HepG2 (cell line): ENCODE measurements at places on chromosomes 12 and 14. TPM values are rescaled to one million over a fixed set of nuclear protein-coding genes. Genes with fewer than 3 reads are reported as not detected.
A peak's percentile ranks its signal among the peaks of the same experiment; 100 is the strongest.

GRCh38 chr12:14803011-14803829 is at the start of the genes C12orf60 and WBP11:
Gene C12orf60, plus strand, starts transcription at chr12:14803670. Its CDS starts 19,266 bp downstream, at chr12:14822936.
Gene WBP11, minus strand, starts transcription at chr12:14803478. Its CDS starts 2,095 bp downstream, at chr12:14801383.
- peak within 1 kb of the TSS; percentile 96 for H3K4me3 ChIP-seq
- H3K27ac ChIP-seq = peak within 1 kb of the TSS; percentile 83
- H3K27me3 ChIP-seq = no peaks in the 10 kb centered on the region; the same call in 2 of the 3 replicates
- peaks cover 18% of the 10 kb centered on the region; the same call in 2 of the 3 replicates for H3K36me3 ChIP-seq
- H3K4me1 ChIP-seq = peaks cover 33% of the 10 kb centered on the region
- DNase-seq = peak; percentile 99

DNA sequence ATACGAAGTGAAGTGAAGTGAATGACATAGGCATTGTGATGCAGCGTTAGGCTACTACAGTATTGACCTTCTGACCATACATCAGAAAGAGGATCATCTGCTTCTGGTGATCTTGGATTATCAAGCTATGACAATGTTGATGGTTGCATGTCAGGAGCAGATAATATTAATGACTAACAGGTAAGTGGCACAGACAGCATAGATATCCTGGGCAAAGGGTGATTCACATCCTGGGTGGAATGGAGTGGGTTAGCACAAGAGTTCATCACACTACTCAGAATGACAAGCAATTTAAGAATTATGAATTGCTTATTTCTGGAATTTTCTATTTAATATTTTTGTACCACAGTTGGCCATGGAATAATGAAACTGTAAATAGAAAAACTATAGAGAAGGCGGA is 397.9 kb upstream of the ATP2B1 start:
- no peaks in the 10 kb centered on the region for H3K4me1 ChIP-seq
- H3K36me3 ChIP-seq = no peaks in the 10 kb centered on the region
- no peak overlapping the region for H3K27ac ChIP-seq
- no peak for DNase-seq
- no peak overlapping the region for H3K4me3 ChIP-seq

DNA sequence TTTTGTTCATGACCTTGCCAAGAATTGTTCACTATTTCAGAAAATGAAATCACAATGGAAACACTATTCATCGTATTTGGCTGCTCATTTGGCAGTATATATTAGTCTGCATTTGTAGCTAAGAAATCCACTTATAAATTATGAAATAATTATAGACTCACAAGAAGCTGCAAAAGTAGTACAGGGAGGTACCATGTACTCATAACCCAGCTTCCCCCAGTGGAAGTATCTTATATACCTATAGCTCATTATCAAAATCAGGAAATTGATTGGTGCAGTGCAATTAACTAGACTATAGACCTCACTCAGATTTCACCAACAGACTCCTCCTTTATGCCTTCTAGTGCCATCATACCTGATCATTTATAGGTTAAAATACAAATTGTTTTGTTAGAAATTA is 178.8 kb upstream of the VASH1 start:
- H3K4me3 ChIP-seq = no peak overlapping the region
- no peak for DNase-seq
- H3K27ac ChIP-seq = no peak overlapping the region
- H3K27me3 ChIP-seq = peaks cover 16% of the 10 kb centered on the region; the same call in 2 of the 3 replicates
- no peaks in the 10 kb centered on the region for H3K36me3 ChIP-seq

- no peaks in the 10 kb centered on the region for H3K36me3 ChIP-seq
- DNase-seq = no peak
- no peak within 1 kb of the TSS for H3K27ac ChIP-seq
- 0 out of 2 replicates have a peak, but pooled peaks cover 15% of the 10 kb centered on the region for H3K4me1 ChIP-seq
- no peak within 1 kb of the TSS for H3K4me3 ChIP-seq
- H3K27me3 ChIP-seq = peaks cover 1% of the 10 kb centered on the region
Measured at GRCh38 chr12:84912198-84913128, at the start of gene SLC6A15. Gene SLC6A15, minus strand, starts transcription at chr12:84912799. Its CDS starts 20,679 bp downstream, at chr12:84892120.

DNA sequence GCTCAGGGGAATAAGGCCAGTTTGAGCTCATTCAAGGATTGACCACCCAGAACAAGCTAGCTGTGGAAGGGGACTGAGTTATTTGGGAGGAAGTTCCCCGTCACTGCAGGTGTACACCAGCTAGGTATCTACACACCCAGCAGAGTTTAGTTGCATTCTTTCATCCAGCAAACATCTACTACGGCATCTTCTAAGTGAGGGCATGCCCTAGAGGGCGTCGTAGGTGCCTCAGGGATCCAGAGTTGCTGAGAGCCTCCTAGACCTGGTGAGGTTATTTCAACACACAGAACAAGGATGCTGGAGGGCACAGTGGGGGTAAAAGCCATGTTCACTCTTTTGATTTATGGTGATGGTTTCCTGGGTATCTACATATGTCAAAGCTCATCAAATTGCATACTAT is 149.6 kb downstream of the KSR2 start:
- no peak for DNase-seq
- H3K27me3 ChIP-seq = no peaks in the 10 kb centered on the region
- H3K36me3 ChIP-seq = no peaks in the 10 kb centered on the region
- no peak overlapping the region for H3K4me3 ChIP-seq
- no peak overlapping the region for H3K27ac ChIP-seq

DNA sequence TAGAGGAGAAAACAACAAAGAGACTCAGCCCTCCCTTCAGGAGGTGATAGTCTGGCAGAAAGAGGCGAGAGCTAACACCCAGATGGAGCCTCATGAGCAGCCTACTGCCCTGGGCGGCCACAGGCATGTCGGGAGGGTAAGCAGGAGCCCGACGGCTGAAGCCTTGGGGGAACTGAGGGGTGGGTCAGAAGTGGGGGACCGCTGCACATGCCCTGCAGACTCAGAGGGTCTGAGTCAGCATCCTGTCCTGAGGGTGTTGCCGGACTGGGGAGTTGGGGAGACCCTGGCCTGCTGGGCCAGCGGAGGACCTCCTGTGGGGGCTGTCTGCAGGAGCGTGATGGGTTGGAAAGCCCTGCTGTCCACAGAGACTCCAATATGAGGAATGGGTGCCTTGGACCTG is 15.9 kb upstream of the INF2 start:
- peaks cover 29% of the 10 kb centered on the region for H3K4me1 ChIP-seq
- DNase-seq = no peak
- H3K36me3 ChIP-seq = no peaks in the 10 kb centered on the region
- H3K27me3 ChIP-seq = no peaks in the 10 kb centered on the region
- H3K27ac ChIP-seq = no peak overlapping the region

The FIGNL2 gene
- 0.76 and 1.00 TPM in 2 replicates for total RNA-seq

DNA sequence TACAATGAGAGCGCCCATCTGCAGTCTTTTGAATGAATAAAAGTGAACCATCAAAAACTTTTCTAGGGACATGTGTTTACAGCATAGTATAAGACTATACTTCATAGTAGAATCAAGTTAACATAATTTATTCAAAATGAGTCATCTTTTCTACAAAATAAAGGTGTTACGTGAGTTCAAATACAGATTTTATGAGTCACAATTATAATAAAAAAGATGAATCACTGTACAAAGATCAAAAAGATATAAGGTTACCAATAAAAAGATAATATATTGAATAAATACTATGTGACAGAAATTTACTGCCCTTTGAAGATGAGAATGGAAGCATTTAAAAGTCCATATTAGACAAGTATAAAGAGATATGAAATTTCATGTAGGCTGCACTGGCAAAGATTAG is 2.8 kb downstream of the MBIP start:
- H3K4me3 ChIP-seq = no peak overlapping the region
- H3K27me3 ChIP-seq = no peaks in the 10 kb centered on the region
- H3K36me3 ChIP-seq = peaks cover 4% of the 10 kb centered on the region
- peaks cover 24% of the 10 kb centered on the region for H3K4me1 ChIP-seq
- no peak overlapping the region for H3K27ac ChIP-seq
- DNase-seq = no peak

GRCh38 chr14:97273540-97273939 is 476.4 kb downstream of the VRK1 start:
- DNase-seq = no peak
- no peak overlapping the region for H3K27ac ChIP-seq
- no peaks in the 10 kb centered on the region for H3K36me3 ChIP-seq
- H3K4me1 ChIP-seq = no peaks in the 10 kb centered on the region

DNA sequence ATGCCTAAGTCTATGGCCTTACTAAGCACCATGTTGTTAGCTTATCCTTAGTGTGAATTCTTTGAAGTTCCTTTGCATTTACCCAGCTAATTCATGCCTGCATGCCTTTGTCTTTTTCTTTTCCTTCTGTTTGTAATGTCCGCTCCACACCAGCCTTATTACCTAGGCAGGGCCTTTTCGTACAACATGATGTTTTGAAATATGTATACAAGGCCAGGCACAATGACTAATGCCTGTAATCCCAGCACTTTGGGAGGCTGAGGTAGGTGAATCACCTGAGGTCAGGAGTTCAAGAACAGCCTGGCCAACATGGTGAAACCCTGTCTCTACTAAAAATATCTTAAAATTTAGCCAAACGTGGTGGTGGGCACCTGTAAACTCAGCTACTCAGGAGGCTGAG is 1636.5 kb upstream of the SEL1L start:
- no peaks in the 10 kb centered on the region for H3K27me3 ChIP-seq
- no peak overlapping the region for H3K27ac ChIP-seq
- no peak for DNase-seq

DNA sequence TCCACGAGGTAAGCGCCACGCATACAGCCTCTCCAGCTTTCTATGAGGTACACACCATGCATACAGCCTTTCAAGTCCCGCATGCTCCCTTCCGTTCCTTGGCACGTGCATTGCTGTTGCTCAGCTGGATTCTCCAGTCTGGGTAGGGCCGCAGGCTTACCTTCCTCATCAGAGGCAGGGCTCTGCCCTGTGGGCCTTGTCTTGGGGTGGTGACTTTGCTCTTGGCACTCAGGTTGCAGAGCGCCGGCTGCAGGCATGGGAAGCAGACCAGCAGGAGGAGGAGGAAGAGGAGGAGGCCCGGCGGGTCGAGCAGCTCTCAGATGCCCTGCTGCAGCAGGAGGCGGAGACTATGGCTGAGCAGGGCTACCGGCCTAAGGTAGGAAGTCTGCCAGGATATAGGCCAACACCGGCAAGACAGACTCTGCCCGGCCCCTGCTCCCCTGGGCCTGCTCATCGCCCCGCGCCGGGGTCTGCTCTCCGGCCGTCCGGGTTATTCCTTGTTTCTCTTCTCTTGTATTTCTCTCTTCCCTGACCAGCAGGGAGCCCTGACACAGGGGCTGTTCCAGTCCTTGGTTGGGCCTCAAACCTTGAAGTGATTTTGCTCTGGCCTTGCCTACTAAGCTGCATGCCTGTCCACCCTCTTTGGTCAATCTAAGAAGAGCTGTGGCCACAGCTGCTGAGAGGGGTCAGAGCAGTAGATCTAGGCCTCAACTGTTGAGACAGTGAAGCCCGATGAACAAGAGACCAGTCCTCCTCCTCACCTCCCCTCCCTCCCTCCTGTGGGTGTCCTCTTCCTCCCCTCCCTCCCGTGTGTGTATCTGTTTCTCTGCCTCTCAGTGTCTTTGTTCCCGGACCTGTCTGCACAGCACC is 15.3 kb downstream of the TCHP start:
- H3K4me1 ChIP-seq = peaks cover 5% of the 10 kb centered on the region
- no peak overlapping the region for H3K27ac ChIP-seq
- peaks cover 22% of the 10 kb centered on the region for H3K36me3 ChIP-seq
- no peak for DNase-seq
- H3K4me3 ChIP-seq = no peak overlapping the region

DNA sequence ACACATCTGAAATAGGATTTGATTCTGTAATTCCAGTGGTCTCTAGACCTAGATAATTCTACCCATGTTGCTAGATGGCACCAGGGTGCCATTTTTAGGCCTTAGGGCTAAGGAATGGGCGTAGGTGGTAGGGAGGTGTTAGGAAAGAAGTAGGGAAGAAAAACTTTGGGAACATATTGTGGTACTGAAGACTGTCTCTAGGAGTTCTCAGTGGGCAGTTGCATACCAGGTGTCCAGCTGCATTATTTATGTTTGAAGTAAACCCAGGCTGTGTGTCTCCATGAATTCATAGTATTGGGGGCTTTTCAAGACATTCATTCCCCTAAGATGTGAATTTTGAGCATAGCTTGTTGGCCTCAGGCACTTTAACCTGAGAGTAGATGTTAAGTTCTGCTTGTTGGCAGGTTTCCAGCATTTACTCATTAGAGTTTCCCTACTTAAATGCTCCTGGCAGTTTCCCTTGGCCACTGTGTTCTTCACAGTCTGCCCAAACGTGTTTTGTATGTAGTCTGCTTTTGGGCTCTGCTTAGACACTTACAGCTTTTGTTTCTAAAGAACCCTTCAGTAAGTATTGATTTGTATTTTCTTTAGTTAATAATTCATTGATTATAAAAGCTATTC is 31.5 kb upstream of the CCT2 start:
- peak; percentile 11 for DNase-seq
- H3K4me3 ChIP-seq = no peak overlapping the region
- H3K27ac ChIP-seq = peak overlapping the region; percentile 7
- no peaks in the 10 kb centered on the region for H3K36me3 ChIP-seq
- H3K27me3 ChIP-seq = no peaks in the 10 kb centered on the region
- peaks cover 46% of the 10 kb centered on the region for H3K4me1 ChIP-seq

DNA sequence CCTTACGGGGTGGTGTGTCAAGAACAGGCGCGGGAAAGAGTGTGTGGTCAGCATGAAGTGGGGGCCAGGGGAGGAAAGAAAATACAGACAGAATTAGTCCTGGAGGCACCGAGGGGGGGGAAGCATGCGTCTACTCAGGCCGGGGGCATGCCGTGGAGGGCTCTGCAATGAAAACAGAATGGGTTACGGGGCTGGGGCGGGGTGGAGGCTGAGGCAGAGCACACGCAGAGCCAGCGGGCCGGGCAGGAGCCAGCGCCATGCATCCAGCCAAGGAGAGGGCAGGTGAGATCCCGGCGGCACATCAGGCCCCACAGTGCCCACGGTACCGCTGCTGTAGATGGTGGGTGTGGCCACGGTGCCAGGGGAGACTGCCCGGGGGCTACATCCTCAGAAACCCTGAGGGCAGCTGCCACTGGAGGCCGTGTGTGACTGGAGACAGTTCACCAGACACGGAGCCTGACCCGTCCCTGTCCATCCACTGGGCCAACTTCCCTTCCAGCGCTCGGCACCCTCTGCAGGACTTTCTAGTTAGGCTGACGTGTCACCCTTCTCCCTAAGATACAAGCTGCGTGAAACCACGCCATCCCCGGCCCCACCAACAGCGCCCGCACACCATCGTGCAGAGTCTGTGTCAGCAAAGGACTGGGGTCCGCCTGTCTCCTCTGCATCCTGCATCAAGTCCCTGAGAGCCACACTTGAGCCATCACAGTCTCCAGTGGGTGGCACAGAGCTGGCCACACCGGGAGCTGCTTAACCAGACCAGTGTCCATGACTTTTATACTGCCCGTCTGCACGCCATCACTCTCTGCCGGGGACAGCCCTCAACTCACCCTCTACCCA is 87.4 kb downstream of the PIWIL1 start:
- H3K36me3 ChIP-seq = no peaks in the 10 kb centered on the region
- no peak for DNase-seq
- no peak overlapping the region for H3K4me3 ChIP-seq
- peaks cover 6% of the 10 kb centered on the region for H3K27me3 ChIP-seq
- H3K4me1 ChIP-seq = no peaks in the 10 kb centered on the region
- H3K27ac ChIP-seq = no peak overlapping the region

DNA sequence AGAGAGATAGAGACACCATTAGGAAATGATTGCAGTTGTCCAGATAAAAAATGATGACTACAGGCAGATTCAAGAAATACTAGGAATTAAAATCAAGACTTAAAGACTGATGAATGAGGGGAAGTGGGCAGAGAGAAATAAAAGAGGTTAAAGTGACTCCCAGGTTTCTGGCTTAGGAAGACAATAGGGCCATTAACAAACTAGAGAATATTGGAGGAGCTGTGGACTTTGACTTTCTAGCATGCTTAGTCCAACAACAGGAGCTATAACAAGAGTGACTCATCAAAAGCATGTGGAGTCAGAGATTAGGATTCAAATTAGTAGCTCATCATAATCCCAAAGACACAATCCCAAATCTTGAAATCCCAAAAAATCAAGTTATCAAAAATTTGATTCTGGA is 101.5 kb downstream of the BMP4 start:
- H3K4me3 ChIP-seq = peak overlapping the region; percentile 5; the same call in 1 of the 2 replicates
- no peaks in the 10 kb centered on the region for H3K27me3 ChIP-seq
- H3K27ac ChIP-seq = peak overlapping the region; percentile 80
- peaks cover 95% of the 10 kb centered on the region for H3K4me1 ChIP-seq
